ENCODE measurements at places on chromosomes 2 and 18.
A peak's percentile ranks its signal among the peaks of the same experiment; 100 is the strongest.

DNA sequence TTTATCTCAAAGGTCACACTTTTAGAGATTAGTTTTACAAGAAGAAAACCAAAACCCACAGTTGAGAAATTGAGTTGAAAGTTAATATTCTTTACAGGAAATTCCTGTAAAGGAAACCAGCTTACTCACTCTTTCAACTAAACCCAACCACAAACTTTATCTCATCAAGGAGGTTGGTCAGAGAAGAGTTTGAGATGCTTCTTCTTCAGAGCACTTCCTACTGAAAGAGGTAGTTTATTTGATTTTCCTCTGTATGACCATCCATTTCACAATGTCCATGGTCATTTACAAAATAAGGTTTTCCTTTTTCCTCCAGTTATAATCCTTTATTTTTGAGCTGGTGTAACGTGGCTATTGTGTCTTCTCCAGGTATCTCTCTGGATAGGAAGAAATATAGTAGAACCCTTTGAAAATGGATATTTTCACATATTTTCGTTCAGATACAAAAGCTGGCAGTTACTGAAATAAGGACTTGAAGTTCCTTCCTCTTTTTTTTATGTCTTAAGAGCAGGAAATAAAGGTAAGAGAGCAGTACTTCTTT, 4.5 kb upstream of the IL18RAP start:
- DNase-seq = no peak

GRCh38 chr18:12904012-12904516, 20.0 kb upstream of the PTPN2 start:
- DNase-seq = peak; percentile 52

DNA sequence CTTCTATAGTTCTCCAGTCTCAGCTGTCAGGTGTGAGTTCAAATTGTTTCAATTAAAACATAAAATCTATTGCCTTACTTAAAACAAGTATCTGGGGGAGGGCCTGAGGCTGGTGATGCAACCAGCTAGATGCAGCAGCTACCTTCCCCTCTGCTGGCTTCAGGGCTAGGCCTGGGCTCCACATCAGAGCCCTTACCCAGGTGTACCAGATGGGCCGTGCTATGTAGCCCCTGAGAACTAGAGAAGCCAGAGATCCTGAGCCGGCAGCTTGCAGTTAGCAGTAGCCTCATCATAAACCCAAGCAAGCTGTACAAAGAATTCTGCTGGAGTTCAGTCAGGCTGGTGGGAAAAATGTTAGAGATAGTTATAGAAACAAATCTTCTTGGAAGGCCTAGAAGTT, 97.7 kb upstream of the ACAA2 start:
- DNase-seq = no peak

GRCh38 chr2:173678186-173678585, 287.0 kb downstream of the SP3 start:
- no peak for DNase-seq

- no peak for DNase-seq
Observed at GRCh38 chr2:202408546-202409140, 32.5 kb downstream of the BMPR2 start.

DNA sequence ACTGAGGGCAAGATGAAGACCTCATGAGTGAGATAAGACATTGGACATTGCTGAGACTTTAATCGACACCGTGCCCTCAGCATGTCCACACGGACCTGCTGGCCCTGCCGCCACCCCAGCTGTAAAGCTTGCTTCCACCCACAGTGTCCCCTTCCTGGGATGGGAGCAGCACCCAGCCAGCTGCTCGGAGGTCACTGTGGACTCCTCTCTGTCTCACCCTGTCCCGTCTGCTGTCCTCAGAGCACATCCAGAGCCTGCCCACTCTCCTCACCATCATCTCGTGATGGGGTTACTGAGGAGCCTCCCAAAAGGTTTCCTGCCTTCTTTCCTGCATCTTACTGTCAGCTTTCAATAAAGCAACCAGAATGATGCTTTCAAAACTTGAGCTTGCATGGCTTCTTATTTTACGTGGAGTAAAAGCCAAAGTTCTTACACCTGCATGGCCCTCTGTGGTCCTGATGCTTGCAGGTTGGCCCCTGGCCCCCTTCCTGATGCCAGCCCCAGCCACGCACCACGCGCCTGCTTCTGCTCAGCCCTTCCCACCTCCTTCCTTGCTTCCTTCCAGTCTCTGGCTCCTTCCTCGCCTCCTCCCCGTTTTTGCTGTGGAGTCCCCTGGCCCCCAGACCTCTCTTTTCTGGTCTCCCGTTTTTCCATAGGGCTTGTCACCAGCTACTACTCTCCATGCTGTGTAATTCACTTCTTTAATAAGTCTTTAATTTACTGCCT, 67.0 kb downstream of the DGKD start:
- no peak for DNase-seq

- DNase-seq = no peak
Observed at GRCh38 chr2:23283-23682, 23.0 kb downstream of the FAM110C start.

DNA sequence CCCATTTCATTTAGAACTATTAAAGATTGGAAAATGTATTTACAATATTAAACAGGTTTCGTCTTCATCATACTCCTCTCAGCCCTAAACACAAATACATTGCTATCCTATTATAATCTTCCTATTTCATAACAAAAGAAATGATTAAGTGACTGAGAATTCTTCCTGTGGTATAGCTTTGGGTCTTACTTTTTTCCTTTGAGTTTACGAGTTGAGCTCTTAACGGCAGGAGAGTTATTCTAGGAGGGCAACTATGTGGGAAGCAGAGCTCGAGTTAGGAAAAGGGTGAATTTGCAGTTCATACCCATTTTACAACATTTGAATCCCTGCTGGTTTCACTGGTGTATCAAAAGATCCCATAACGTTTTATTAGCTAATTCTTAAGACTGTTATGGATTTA, 105.0 kb downstream of the FIGN start:
- DNase-seq = no peak

GRCh38 chr2:168749297-168749696, 53.1 kb upstream of the NOSTRIN start:
- DNase-seq = no peak

GRCh38 chr2:201969938-201970785, 63.5 kb upstream of the FZD7 start:
- no peak for DNase-seq

DNA sequence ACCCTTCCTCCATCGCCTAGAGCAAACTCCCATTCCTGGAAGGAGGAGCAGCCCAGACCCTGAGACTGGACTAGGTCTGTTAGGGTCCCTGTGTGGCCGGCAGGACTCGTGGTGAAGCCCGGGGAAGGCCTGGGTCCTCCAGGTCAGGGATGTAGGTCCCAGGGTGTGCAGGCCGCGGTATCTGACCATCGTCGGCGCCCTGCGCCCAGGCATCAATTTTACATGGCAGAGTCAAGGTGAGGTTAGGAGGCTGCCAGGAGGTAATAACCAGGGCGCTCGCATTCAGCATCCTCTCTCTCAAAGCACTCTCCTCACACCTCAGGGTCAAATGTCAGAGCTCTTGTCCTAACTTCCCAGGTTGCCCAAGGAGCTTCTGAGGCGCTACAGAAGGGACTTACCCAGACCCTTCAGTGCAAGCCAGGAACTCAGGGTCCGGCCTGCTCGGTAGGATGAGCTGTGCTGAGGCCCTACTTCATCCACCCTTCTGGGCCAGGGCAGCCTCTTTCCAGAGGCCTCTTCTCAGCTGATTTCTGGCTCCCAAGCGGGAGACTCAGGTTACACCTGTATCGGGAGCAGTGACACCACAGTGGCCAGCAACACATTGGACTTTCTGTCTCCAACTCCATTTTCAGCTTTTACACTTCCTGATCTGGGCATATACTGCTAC, 628 bp downstream of the SH2D6 start:
- DNase-seq = no peak

DNA sequence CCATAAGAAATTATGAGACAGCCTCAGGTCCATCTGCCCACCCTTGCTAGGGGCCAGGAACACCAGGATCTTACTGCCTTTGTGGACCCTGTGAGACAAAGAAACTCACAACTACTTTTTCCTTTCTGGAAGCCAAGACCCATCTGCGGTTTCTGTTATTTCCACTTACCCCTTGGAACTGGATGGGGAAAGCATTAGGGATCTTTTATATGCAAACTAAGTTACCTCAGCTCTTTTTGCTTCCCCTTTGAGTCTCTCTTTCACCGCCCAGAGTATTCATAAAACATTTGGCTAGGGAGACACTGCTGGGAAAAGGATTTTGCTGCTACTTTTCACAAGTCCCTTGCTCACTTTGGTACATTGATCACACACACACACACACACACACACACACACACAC, 95.7 kb downstream of the ZNF385B start:
- DNase-seq = no peak

DNA sequence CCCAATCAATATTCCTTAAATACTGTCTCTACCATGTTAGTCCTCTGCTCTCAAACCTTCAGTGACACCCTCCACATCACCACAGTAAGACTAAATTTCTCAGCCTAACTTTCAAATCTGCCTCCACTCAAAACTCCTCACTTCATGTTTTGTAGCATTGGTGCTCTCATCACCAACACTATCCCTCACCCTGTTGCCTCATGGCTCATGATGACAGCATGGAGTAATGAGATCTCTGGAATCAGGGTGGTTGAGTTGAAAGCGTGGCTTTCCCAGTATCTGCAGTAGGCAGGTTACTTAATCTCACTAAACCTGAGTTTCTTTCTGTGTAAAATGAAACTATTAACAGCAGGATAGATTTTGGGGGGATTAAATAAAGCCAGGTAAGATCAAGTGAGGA, 621.4 kb downstream of the NYAP2 start:
- DNase-seq = no peak

- no peak for DNase-seq
Observed at GRCh38 chr2:45700407-45701013, 49.0 kb downstream of the PRKCE start.

- no peak for DNase-seq
Observed at GRCh38 chr2:157414050-157414449, 29.8 kb downstream of the CYTIP start.

DNA sequence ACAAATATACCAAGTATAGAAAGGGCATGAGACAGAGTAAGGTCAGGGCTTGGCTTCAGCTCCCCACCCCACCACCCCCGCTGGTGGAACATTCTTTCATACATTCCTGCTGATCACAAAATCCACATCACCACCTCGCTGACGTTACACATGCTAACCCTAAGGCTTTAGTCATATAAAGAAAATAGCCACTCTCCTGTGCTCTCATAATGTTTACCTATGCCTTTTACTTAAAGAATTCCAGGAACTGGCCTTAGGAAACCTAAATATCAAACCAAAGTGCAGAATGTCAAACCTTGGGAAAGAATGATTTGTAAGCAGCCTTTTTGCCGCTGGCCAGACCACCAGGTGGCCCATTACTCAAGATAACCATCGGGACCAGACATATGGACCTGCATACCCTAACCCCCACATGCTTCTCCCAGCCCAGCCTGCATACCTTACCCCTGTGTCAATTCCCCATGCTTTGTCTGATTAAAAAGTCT, 136.3 kb upstream of the SLC39A10 start:
- no peak for DNase-seq

GRCh38 chr2:224126440-224126839, 87.4 kb upstream of the SERPINE2 start:
- DNase-seq = no peak

- DNase-seq = no peak
Observed at GRCh38 chr2:216842636-216843035, 17.2 kb downstream of the TNP1 start.

DNA sequence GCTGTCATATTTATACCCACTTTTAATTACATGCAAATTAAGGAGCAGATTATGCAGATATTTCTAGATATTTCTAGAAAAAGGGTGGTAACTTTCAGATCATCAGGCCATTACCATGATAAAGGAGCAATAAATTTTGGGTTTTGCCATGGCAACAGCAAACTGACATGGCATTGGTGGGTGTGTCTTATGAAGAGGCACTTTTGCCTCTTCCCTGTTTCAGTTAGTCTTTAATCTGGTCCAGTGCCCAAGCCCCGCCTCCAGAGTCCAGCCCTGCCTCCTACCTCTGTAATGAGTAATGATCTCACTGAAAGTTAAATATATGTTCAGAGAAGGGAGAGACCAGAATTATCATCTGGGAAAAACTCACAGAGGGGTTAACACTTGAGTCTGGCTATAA, 124.8 kb downstream of the SCG2 start:
- no peak for DNase-seq

GRCh38 chr2:239329972-239330572, 70.7 kb downstream of the HDAC4 start:
- DNase-seq = no peak

- DNase-seq = no peak
Observed at GRCh38 chr2:216694082-216694825, 1.1 kb downstream of the IGFBP5 start.

- no peak for DNase-seq
Observed at GRCh38 chr18:13649397-13650390, 76.7 kb downstream of the FAM210A start.

DNA sequence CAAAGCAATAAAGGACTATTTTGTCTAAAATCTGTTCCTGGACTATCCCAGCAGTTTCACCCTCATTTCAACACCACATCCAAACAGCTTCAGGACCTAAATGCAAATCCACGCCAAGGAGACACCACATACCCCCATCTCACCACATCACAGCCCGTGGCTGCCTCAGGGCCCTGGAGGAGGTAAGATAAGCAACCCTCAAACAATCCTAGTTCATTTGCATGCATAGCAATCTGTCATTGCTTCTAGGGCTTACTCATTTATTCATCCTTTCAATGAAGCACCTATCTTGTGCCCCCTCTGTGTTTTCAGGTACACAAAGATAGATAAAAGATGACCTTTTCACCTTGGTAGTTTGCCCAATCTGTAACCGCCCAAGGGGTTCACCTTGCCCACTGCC, 86.5 kb downstream of the VSNL1 start:
- no peak for DNase-seq

- no peak for DNase-seq
Observed at GRCh38 chr2:136798766-136799165, 33.4 kb downstream of the THSD7B start.

DNA sequence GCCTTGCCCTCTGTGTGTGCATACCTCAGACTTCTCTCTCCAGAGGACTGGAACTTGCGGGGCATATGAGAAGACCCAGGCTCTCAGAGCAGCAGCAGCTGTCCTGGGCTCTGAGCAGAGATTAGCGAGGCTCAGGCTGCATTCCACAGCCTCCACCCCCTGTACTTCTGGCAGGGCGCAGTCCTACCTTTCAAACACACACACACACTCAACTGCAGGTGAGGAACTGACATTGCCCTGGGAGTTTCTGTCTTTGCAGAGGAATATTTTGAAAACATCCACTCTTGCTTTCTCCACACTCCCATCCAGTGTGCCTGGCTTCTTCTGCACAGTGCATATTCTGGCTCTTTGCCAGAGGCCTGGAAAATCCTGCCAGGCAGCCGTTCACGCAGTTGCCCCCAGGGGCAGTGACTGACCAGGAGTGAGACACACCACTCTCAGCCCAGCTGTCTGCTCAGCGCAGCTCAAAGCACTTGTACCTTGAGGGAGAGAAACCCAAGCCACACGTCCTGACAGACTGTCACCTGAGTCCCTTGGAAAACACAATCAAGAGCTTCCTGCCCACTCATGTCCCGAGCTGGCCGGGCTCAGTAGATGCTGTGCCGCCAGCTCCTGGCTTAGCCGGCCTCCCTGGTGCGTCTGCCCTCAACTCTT, 460.8 kb downstream of the RNF144A start:
- no peak for DNase-seq
